ENCODE measurements at places on chromosomes 13 and 19.
A peak's percentile ranks its signal among the peaks of the same experiment; 100 is the strongest.

GRCh38 chr19:3618811-3619630, 7.6 kb downstream of the CACTIN start:
- no peak for DNase-seq

GRCh38 chr19:11422163-11423065, 3.3 kb upstream of the RGL3 start:
- peak; percentile 54 for DNase-seq

DNA sequence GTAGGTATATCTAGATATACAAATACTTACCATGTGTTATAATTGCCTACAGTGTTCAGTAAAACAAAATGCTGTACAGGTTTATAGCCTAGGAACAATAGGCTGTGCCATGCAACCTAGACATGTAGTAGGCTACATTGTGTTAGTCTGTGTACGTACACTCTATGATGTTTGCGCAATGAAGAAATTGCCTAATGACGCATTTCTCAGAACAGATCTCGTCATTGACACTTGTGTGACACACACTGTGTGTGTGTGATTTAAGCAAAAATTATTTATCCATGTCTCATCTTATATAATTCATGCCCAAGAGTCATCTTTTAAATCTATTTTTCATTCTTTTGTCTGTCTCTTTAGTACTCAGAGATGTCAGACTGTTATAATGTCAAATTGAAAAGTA, 1888.8 kb upstream of the PCDH20 start:
- DNase-seq: no peak

GRCh38 chr13:44352202-44352601, 21.4 kb upstream of the SERP2 start:
- no peak for DNase-seq

All from fibroblast of skin of back (primary cell).